Activated T-cell treated with anti-CD3 and anti-CD28 coated beads, Interleukin-2, amount 50 U/mL, for 72 hours (primary cell): ENCODE measurements at places on chromosomes 3 and 15. TPM values are rescaled to one million over a fixed set of nuclear protein-coding genes. Genes with fewer than 3 reads are reported as not detected.
A peak's percentile ranks its signal among the peaks of the same experiment; 100 is the strongest.

DNA sequence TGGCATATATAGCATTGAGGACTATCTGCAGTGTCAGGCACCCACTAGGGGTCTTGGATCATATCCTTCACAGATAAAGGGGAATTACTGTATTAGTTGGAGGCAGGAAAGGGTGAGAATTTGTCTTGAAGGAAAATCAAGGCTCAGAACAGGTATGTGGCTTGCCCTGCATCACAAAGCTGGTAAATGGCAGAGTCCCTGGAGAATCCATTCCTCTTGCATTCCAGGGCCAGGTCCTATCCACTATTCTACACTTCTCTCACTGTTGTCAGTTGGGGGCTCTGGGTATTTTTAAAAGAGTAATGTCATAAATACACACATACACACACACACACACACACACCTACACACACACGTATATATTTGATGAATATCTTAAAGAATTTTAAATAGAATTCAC, 19.8 kb upstream of the FGF12 start:
- no peaks in the 10 kb centered on the region for H3K36me3 ChIP-seq
- no peaks in the 10 kb centered on the region for H3K4me1 ChIP-seq
- no peaks in the 10 kb centered on the region for H3K27me3 ChIP-seq

Gene ACKR2
- 1.1 TPM for total RNA-seq

DNA sequence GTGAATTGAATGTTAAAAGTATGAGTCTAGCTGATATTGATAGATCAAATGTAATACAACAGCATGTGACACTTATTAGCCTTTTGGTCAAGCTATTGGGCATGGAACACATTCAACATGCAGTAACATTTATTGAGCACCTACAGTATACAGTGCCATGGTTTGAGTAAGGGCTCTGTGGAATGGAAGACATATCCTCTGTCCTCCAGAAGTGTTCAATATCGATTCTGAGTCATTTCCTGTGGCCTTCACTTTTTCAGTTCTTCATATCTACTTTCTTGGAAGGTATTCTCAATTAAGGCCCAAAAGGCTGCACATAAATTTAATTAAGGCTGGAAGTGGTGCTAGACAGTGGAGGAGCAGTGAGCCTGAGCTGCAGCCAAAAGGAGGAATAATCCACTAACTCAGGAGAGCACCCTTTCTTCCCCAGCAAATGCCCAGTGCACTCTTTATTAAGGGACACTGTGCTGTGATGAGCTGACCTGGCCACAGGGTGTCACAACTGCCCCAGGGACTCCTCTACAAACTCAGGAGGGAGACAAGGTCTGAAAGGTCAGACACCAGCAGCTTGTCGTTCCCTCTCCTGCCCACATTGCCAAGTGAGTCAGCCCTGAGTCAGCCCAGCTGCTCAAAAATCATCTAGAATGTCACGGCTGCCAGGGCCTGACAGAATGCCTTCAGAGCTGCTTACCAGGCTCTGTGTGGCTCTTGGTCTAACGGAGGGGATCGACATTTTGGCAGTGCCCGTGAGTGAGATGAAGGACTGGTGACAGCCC, 544.8 kb downstream of the AGBL1 start:
- no peaks in the 10 kb centered on the region for H3K36me3 ChIP-seq
- peaks cover 4% of the 10 kb centered on the region for H3K27me3 ChIP-seq
- H3K4me1 ChIP-seq: peaks cover 36% of the 10 kb centered on the region
- H3K4me3 ChIP-seq: peak overlapping the region; percentile 68
- peak overlapping the region; percentile 69 for H3K27ac ChIP-seq

GRCh38 chr3:40615918-40616819, 91.4 kb downstream of the ZNF621 start:
- H3K27me3 ChIP-seq: peaks cover 48% of the 10 kb centered on the region
- no peak overlapping the region for H3K4me3 ChIP-seq
- no peak overlapping the region for H3K27ac ChIP-seq
- H3K4me1 ChIP-seq: no peaks in the 10 kb centered on the region

DNA sequence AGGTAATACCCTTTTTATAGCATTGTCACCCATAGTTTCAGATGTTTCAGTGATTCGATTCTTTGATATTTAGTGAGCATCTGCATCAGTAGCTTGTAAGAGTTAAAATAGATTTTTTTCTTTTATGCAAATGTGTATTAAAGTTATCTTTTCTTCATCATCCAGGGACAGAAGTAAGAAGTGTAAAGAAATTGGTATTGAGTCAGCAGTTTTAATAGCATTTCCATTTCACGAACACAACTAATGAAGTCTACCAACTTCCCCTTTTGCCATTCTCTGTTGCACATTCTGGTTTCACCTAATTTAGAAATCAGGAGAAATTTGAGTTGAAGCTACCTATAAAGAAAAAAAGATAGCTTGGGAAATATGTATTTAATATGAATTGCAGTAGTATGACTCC, 127.9 kb downstream of the ROBO1 start:
- no peaks in the 10 kb centered on the region for H3K4me1 ChIP-seq
- no peak overlapping the region for H3K27ac ChIP-seq
- H3K4me3 ChIP-seq: no peak overlapping the region
- no peak for DNase-seq
- no peaks in the 10 kb centered on the region for H3K36me3 ChIP-seq

- H3K4me3 ChIP-seq: no peak overlapping the region
- H3K4me1 ChIP-seq: no peaks in the 10 kb centered on the region
- H3K36me3 ChIP-seq: no peaks in the 10 kb centered on the region
- no peak overlapping the region for H3K27ac ChIP-seq
Measured at GRCh38 chr15:76963596-76963995, 31.3 kb upstream of the PSTPIP1 start.

Gene CLSTN2
- not detected for total RNA-seq

DNA sequence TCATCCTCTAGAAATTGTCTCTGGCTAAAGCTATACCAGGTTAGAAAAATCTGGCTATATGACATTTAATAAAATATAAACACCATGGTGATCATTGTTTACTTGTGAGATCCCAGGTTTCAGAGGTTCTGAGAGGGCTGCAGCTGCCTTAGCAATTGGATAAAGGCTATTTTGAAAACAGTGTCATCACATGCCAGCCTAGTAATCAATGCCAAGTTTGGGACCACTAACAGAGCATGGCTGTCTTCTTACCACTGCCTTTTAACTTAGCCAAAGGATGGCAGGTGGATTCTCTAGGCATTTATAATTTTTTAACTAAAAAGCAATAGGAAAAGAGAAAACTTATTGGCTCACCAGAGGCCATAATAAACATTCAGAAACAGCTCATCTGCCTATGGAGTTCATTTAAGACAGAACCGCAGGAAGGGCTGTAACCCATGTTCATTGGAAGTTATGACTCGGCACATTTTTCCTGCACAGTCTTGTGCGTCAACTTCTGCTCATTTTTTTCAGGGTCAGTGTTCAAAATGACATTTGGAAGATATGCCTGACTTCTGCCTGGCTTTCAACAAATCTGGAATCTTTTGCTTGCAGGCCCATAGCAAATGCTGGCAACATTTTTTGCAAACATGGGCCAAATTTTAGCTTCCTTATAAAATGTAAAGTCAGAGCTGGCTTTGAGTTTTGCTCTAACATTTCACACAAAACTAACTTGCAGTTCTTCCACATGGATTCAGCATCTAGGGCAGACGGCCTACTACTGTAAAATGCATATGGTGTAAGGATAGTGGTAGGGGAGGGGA, 476.0 kb upstream of the TBL1XR1 start:
- no peak overlapping the region for H3K27ac ChIP-seq
- H3K27me3 ChIP-seq: no peaks in the 10 kb centered on the region
- H3K4me1 ChIP-seq: peaks cover 5% of the 10 kb centered on the region
- H3K36me3 ChIP-seq: no peaks in the 10 kb centered on the region
- H3K4me3 ChIP-seq: no peak overlapping the region

GRCh38 chr15:101449471-101450402, 39.8 kb downstream of the PCSK6 start:
- H3K4me3 ChIP-seq: no peak overlapping the region
- DNase-seq: no peak
- no peaks in the 10 kb centered on the region for H3K36me3 ChIP-seq

DNA sequence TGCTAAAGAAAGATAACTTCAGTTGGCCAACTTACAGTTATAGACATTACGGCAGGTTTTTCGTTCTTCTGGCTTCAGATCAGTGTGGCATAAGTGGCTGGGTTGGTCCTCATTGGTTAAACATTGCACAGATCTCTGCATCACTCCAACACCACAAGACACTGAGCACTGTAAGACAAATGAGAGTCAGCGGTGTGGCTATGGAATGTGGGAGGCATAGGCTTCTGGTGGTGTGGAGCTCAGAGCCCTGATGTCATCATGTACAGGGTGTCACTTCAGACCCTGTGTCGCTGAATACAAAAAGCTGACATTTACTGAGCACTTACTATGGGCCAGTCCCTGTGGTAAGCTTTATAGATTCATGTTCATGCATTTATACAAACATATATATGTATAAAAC, 146.0 kb downstream of the ADAMTS9 start:
- no peak overlapping the region for H3K4me3 ChIP-seq
- H3K4me1 ChIP-seq: no peaks in the 10 kb centered on the region
- no peak for DNase-seq
- H3K36me3 ChIP-seq: no peaks in the 10 kb centered on the region
- peaks cover 5% of the 10 kb centered on the region for H3K27me3 ChIP-seq
- no peak overlapping the region for H3K27ac ChIP-seq

DNA sequence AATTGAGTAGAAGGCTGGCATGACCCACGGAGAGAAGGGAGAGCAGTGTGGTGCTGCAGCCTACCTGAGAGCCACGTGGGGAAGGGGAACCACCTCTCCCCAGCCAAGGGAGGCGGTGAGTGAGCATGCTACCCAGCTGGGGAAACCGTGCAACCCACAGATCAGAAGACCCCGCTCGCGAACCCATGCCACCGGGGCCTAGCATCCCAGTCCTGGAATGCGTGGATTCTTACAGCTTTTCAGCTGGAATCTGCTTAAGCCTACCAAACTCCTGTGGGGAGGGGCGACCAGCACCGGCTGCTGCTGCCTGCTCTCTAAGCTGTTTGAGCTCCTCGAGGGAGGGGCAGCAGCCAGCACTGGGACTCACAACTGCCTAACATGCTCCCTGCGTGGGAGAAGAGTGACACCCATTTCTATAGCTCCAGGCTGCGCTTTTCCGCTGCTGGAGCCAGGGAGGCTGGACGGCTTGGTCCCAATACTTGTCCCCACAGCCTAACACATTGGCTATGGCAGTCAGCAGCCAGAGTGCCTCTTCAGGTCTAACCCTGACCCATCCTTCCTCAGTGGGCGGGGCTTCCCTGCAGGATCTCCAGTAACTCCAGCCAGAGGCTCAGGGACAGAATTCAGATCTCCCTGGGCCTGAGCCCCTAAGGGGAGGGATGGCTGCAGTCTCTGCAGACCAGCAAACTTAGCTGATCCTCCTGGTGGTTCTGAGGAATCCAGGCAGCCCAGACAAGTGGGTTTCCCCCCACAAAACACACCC, 20.0 kb upstream of the TEX55 start:
- peaks cover 9% of the 10 kb centered on the region for H3K27me3 ChIP-seq
- H3K36me3 ChIP-seq: peaks cover 3% of the 10 kb centered on the region
- no peaks in the 10 kb centered on the region for H3K4me1 ChIP-seq
- H3K27ac ChIP-seq: no peak overlapping the region
- no peak overlapping the region for H3K4me3 ChIP-seq
- DNase-seq: no peak

DNA sequence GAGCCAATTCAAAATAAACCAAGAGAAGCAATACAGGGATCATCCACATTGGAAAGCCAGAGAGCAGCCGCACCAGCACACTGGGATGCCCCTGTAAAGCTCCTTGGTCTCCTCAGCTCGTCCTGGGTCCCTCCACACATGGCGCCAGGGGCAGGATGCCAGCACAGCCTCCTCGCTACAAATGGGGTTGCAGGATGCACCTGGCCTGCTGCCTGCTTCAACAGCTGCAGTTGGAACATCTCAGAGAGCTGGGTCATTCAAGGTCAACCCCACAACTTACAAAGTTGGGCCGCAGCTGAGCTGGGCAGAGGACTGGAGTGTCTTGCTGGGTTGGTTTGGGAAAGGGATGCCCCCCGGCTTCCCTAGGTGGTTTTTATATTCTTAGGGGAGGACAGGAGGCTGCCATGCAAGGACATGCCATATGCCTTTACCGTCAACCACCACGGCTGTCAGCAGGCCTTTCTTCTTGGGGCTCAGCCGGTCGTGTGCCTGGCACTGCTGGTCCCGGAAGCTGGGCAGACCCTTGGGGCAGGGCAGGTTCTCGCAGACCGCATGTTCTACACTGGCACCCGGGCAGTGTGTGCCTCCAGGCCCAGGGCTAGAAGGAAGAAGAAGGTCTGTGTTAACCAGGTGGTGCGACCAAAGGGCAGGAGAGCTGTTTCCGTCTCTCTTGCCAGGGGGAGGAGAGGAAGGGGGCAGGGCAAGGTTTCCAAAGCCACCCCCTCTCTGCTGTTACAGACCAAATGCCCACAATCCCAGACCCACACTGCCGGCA, 225.2 kb downstream of the ADAMTS17 start:
- no peaks in the 10 kb centered on the region for H3K27me3 ChIP-seq
- no peak for DNase-seq
- no peak overlapping the region for H3K27ac ChIP-seq
- peaks cover 31% of the 10 kb centered on the region for H3K4me1 ChIP-seq
- no peak overlapping the region for H3K4me3 ChIP-seq

Gene LRRFIP2
- total RNA-seq: 36.1 TPM

DNA sequence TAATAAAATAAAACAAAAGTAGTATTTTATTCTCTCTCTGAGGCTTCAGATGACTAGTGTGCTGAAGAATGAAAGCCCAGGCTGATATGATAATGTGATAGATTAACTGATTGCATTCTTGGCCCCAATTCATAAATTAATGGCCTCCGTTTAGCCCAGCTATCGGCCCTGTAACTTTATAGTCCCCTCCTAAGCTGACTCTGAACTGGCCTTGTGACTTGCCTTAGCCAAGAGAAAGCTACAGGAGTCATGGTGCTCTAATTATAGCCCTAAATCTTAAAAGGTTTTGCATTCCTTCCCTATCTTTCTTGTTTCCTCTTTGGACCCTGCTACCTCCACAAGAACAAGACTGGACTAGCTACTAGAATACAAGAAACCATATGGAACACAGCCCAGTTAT, 123.2 kb upstream of the EPHA3 start:
- no peaks in the 10 kb centered on the region for H3K4me1 ChIP-seq
- no peak overlapping the region for H3K27ac ChIP-seq
- no peak overlapping the region for H3K4me3 ChIP-seq
- H3K36me3 ChIP-seq: no peaks in the 10 kb centered on the region
- H3K27me3 ChIP-seq: no peaks in the 10 kb centered on the region

- H3K27ac ChIP-seq: no peak overlapping the region
- no peaks in the 10 kb centered on the region for H3K27me3 ChIP-seq
- no peak overlapping the region for H3K4me3 ChIP-seq
- peaks cover 11% of the 10 kb centered on the region for H3K4me1 ChIP-seq
- no peaks in the 10 kb centered on the region for H3K36me3 ChIP-seq
- no peak for DNase-seq
Measured at GRCh38 chr15:98807262-98807661, 158.9 kb downstream of the IGF1R start.
